Suprapubic skin (tissue), 4 donors: ENCODE measurements at places on chromosomes 2 and 18. TPM values are rescaled to one million over a fixed set of nuclear protein-coding genes. Genes with fewer than 3 reads are reported as not detected.

Gene MAP2
- 54.5 TPM for total RNA-seq

Gene CTLA4
- total RNA-seq: not detected

Gene SFT2D3
- total RNA-seq: 11.7 TPM

Gene CNTNAP5
- total RNA-seq: not detected

Gene FOXD4L1
- total RNA-seq: not detected

Gene WDR33
- total RNA-seq: 85.8 TPM

Gene MOGAT1
- not detected for total RNA-seq

Gene TRPM8
- 0.34 TPM for total RNA-seq

Gene RNU2-63P
- total RNA-seq: not detected

Gene LRP2
- 0.08 TPM for total RNA-seq

Gene TMEM163
- total RNA-seq: 0.23 TPM

Gene KCNK3
- not detected for total RNA-seq

Gene ITSN2
- total RNA-seq: 70.8 TPM

Gene RRM2
- 6.0 TPM for total RNA-seq

Gene CYRIA
- 1.8 TPM for total RNA-seq

Gene IL1RL2
- total RNA-seq: 11.9 TPM

Gene SERPINB4
- total RNA-seq: 0.60 TPM

Gene RAPGEF4
- 25.3 TPM for total RNA-seq

Gene THSD7B
- total RNA-seq: not detected

Gene SATB2
- 12.1 TPM for total RNA-seq

Gene CNGA3
- total RNA-seq: not detected

Gene GALNT14
- total RNA-seq: 6.6 TPM

Gene PARD3B
- 18.9 TPM for total RNA-seq

Gene DGUOK
- 46.0 TPM for total RNA-seq

Gene HOXD13
- total RNA-seq: not detected

Gene CD226
- total RNA-seq: 0.08 TPM

Gene SCYGR2
- total RNA-seq: 15.5 TPM

Gene GAL3ST2
- total RNA-seq: not detected

Gene C2orf49
- total RNA-seq: 33.6 TPM

Gene VPS54
- 22.8 TPM for total RNA-seq

Gene OLA1
- 83.4 TPM for total RNA-seq

Gene DTNA
- total RNA-seq: 15.9 TPM

Gene ZNF396
- 0.98 TPM for total RNA-seq

Gene BOLL
- not detected for total RNA-seq

Gene MBOAT2
- 44.4 TPM for total RNA-seq

Gene FLACC1
- total RNA-seq: 1.0 TPM

Gene CASP8
- total RNA-seq: 21.9 TPM

Gene CCDC74B
- total RNA-seq: 1.4 TPM

Gene SS18
- total RNA-seq: 251 TPM

Gene PDE1A
- total RNA-seq: 3.2 TPM

Gene STAT4
- 0.81 TPM for total RNA-seq

Gene ACMSD
- total RNA-seq: 0.56 TPM
